Vagina (tissue), 2 donors: ENCODE measurements at places on chromosomes 1 and 21. TPM values are rescaled to one million over a fixed set of nuclear protein-coding genes. Genes with fewer than 3 reads are reported as not detected.

GNG12 gene
- total RNA-seq: 71.5 TPM

GSTM1 gene
- total RNA-seq: 156 TPM

SH2D1B gene
- not detected for total RNA-seq

DLGAP3 gene
- total RNA-seq: not detected

KRTAP10-8 gene
- not detected for total RNA-seq

NTNG1 gene
- total RNA-seq: 6.6 TPM

PLPP3 gene
- total RNA-seq: 236 TPM

RGS21 gene
- total RNA-seq: not detected

SLC22A15 gene
- 9.8 TPM for total RNA-seq

SAMD13 gene
- total RNA-seq: not detected

GRCh38 chr1:229410370-229410691 lies 23.6 kb downstream of the ACTA1 start:
- peaks cover 43% of the 10 kb centered on the region for H3K4me1 ChIP-seq
- H3K27me3 ChIP-seq: peaks cover 4% of the 10 kb centered on the region
- H3K4me3 ChIP-seq: no peak overlapping the region
- no peak overlapping the region for H3K27ac ChIP-seq

DNA sequence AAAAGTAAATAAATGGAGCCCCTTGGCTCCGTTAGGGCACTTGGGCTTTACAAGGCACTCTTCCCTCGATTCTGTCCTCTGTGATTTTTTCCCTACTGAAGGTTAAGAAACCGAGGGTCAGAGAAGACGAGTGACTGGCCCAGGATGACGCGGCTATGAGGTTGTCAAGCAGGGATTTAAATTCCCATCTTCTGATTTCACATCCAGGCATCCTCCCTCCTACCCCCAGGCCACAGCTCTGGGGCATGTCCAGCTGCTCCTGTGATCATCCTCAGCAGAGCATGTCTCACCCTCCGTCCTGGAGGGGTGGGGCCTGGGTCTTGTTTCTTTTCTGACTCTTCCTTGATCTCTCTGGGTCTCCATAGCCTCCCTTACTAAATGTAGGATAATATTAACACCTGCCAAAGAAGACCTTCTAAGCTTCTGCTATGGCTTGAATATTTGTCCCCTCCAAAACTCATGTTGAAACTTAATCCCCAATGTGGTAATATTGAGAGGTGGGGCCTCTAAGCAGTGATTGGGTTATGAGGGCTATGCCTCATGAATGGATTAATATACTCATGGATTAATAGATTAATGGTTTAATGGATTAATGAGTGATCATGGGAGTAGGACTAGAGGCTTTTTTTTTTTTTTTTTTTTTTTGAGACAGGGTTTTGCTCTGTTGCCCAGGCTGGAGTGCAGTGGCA lies 4.6 kb downstream of the CRYBG2 start:
- peaks cover 12% of the 10 kb centered on the region for H3K4me1 ChIP-seq
- H3K27ac ChIP-seq: no peak overlapping the region
- no peak for DNase-seq
- H3K27me3 ChIP-seq: no peaks in the 10 kb centered on the region
- H3K36me3 ChIP-seq: no peaks in the 10 kb centered on the region
- no peak overlapping the region for H3K4me3 ChIP-seq

DNA sequence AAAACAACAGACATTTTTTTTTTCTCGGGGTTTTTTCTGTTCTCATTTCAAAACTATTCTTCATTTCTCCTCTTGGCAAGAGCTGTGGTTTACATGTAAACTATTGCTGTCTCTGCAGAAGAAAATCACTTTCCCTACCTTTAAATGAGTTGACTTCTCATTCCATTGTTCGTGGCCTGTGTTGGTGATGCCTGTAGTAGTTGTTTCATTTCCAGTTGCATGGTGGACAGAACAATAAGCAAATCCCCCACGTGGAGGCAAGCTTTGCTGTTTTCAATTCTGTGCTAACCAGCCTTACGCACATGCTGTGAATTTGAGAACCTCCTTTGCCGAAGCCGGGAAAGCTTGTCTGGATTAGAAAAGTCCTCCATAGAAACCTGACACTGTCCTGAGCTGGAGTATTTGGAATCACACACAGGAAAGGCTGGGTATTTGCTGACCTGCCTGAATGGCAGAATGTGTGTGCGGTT lies 26.2 kb upstream of the MAP3K7CL start:
- no peak for DNase-seq
- H3K27me3 ChIP-seq: no peaks in the 10 kb centered on the region
- H3K4me3 ChIP-seq: no peak overlapping the region

DNA sequence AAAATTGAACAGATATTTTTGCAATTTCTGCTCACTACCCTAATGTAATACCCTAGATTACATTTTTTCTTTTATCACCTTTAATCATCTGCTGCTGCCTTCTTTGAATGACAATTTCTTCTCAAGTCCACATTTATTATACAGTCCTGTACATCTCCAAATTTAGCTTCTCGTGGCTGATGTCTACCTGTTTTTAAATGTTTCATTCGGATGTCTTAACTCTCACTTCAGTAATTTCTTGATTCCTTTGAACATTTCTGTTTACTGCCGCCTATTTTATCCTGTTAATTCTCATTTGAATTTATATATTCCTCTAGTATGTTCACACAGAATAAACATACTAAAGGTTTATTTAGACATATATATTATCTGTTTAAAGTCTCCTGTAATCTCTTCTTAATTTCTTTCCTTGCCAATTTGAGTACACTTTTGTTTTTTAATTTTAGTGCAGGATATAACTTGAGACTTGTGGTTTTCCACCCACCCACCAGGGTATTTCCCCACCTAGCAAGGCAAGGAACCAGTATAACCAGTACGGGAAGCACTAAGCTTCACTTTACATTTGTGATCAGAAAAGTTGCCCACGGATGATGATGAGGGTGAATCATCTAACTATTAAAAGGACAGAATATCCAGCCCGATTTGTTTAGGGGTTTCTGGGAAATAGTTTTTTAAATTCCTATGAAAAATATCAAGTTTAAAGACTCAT lies 12.7 kb downstream of the INSL5 start:
- no peak overlapping the region for H3K4me3 ChIP-seq
- H3K27ac ChIP-seq: no peak overlapping the region
- no peaks in the 10 kb centered on the region for H3K4me1 ChIP-seq
- no peaks in the 10 kb centered on the region for H3K27me3 ChIP-seq
- no peak for DNase-seq
- H3K36me3 ChIP-seq: no peaks in the 10 kb centered on the region

- no peak overlapping the region for H3K27ac ChIP-seq
- no peaks in the 10 kb centered on the region for H3K36me3 ChIP-seq
- DNase-seq: no peak
- H3K4me3 ChIP-seq: no peak overlapping the region
These were observed 45.2 kb downstream of the CLEC20A start for GRCh38 chr1:178451529-178451928.

GRCh38 chr1:58434607-58435006 lies 111.9 kb downstream of the OMA1 start:
- no peak overlapping the region for H3K4me3 ChIP-seq
- peaks cover 7% of the 10 kb centered on the region for H3K4me1 ChIP-seq
- no peak for DNase-seq
- H3K27ac ChIP-seq: no peak overlapping the region

- H3K27me3 ChIP-seq: no peaks in the 10 kb centered on the region
- H3K4me3 ChIP-seq: no peak overlapping the region
- no peak for DNase-seq
- no peaks in the 10 kb centered on the region for H3K4me1 ChIP-seq
These were observed 327.5 kb upstream of the LYPLAL1 start for GRCh38 chr1:218846181-218846580.

DNA sequence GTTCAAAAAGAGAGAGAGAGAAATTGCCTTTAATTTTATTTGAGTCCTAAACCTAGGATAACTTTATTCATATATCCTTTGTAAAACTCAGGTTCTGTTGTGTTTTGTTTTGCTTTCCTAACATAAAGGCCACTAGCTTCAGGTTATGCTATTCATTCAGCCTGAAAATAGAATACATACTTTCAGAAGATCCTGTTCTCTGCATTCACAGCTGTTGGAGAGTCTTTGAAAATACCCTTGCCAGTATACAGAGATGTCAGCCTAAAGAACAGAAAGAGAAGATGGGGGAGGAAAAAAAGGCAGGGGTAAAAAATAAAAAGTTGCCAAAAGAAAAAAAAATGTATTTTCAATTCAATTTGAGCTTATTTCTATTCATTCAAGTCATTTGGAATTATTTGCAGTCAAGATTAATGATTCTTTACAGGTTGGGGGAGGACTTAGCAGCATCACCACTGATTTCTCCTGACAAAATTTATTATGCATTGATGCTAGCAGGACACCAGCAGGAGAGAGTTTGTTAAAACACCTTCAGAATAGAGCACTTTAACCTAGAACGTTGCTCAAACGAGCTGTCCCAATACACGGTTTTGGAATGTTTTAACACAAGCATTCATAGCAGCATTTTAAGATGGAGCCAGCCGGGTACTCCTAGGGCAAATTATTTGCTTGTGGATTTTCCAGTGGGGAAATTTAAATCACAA lies 318.5 kb downstream of the NTNG1 start:
- no peaks in the 10 kb centered on the region for H3K36me3 ChIP-seq
- no peak for DNase-seq

- H3K4me3 ChIP-seq: peak overlapping the region; percentile 90
- H3K27ac ChIP-seq: peak overlapping the region; percentile 100
- H3K4me1 ChIP-seq: peaks cover 53% of the 10 kb centered on the region
- no peak for DNase-seq
- H3K36me3 ChIP-seq: no peaks in the 10 kb centered on the region
- H3K27me3 ChIP-seq: no peaks in the 10 kb centered on the region
These were observed 613 bp downstream of the ZFYVE9 start for GRCh38 chr1:52142220-52143183.

- no peaks in the 10 kb centered on the region for H3K36me3 ChIP-seq
- no peak for DNase-seq
- H3K4me1 ChIP-seq: no peaks in the 10 kb centered on the region
- H3K27ac ChIP-seq: no peak overlapping the region
- H3K27me3 ChIP-seq: no peaks in the 10 kb centered on the region
- H3K4me3 ChIP-seq: no peak overlapping the region
These were observed 19.5 kb downstream of the FAAH start for GRCh38 chr1:46413596-46413985.

DNA sequence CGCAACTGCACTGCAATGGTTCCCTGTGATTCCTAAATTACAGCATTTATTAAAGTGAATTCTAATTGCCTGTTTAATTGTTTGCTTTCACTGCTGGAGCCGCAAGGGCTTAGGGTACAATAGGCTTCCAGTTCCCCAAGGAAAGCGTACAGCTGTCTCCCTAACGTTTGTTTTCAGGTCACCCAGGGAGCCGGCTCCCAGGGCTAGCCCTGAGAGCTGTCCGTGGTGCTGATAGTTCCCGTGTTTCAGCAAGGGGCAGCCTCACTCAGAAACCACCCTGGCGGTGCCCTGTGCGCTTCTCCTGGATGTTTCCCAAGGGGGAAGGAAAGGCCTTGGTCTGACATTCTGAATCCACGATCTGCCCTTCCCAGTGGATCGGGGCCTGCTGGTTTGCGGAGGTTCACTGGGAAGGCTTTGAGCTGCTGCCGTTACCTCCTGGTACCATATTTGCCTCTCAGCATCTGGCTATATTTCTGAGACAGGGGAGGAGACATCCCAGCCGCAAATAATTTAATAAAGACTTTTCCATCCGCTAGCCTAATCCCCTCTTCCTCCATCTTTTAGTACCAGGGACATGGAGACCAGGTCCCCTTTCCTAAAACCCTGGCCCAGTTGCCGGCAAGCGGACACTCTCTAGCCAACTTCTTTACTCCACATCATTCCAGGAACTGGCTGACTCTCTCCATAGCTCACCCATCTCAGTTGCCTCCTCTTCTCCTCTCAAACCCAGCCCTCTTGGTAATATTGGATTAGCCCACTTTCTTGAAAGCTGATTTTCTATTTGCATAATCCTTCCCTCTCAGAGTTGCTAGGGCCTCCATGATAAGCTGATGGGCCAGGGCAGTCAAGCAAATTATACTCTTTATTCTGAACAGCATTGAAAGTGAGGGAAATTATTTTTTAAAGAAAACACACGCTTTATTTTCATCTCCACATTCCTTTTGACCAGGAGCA lies 149.0 kb downstream of the IGSF21 start:
- no peaks in the 10 kb centered on the region for H3K36me3 ChIP-seq
- no peak for DNase-seq
- H3K27me3 ChIP-seq: no peaks in the 10 kb centered on the region
- no peaks in the 10 kb centered on the region for H3K4me1 ChIP-seq
- H3K4me3 ChIP-seq: no peak overlapping the region

- H3K4me3 ChIP-seq: peak within 1 kb of the TSS; percentile 81
- peaks cover 42% of the 10 kb centered on the region for H3K4me1 ChIP-seq
- H3K27ac ChIP-seq: peak within 1 kb of the TSS; percentile 71
- H3K36me3 ChIP-seq: no peaks in the 10 kb centered on the region
These were observed at the start of gene CDK18 for GRCh38 chr1:205504311-205505075. TSS of gene CDK18 (plus strand) at chr1:205504669. CDS start at chr1:205523168, 18,499 bp downstream.

GRCh38 chr1:167474191-167474641 lies 44.1 kb downstream of the CD247 start:
- H3K4me3 ChIP-seq: no peak overlapping the region
- no peaks in the 10 kb centered on the region for H3K27me3 ChIP-seq
- H3K36me3 ChIP-seq: no peaks in the 10 kb centered on the region
- no peak for DNase-seq

- no peaks in the 10 kb centered on the region for H3K27me3 ChIP-seq
- no peaks in the 10 kb centered on the region for H3K36me3 ChIP-seq
- peak; percentile 93 for DNase-seq
- H3K27ac ChIP-seq: peak overlapping the region; percentile 97
These were observed 553 bp downstream of the TTC3 start for GRCh38 chr21:37073417-37074196.

DNA sequence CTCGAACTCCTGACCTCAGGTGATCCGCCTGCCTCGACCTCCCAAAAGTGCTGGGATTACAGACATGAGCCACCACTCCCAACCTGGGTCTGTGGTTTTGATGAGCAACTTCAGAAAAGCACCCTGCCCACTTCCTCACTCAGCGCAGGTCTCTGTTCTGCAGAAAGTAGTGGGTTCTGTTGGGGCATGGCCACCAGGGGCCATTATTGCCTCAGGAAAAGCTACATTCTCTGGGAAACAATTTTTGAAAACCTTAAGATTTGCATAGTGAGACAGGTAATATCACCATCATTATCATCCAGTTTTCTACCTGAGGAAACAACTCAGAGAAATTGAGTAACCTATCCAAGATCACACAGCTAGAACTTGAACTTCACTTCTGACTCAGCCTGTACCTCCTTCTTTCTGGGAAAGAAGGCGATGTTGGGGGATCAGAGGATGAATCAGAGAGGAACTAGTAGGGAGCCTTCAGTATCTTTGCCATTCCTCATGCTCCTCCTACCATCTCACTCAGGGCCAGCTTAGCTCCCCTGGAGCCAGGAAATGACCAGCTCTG lies 7.1 kb upstream of the NES start:
- H3K27me3 ChIP-seq: no peaks in the 10 kb centered on the region
- no peak for DNase-seq
- no peak overlapping the region for H3K27ac ChIP-seq
- H3K4me3 ChIP-seq: no peak overlapping the region
- H3K4me1 ChIP-seq: peaks cover 3% of the 10 kb centered on the region

GRCh38 chr1:117967881-117968280 lies 38.3 kb downstream of the WDR3 start:
- no peaks in the 10 kb centered on the region for H3K27me3 ChIP-seq
- no peak overlapping the region for H3K4me3 ChIP-seq
- no peak for DNase-seq
- H3K27ac ChIP-seq: no peak overlapping the region
- no peaks in the 10 kb centered on the region for H3K4me1 ChIP-seq
